ENCODE measurements at places on chromosomes 1 and 21. TPM values are rescaled to one million over a fixed set of nuclear protein-coding genes. Genes with fewer than 3 reads are reported as not detected.

CYP4A22 gene
- not detected for total RNA-seq

KMO gene
- 0.17 TPM for total RNA-seq

GRCh38 chr1:227318853-227319607 is 738 bp upstream of the CDC42BPA start:
- no peaks in the 10 kb centered on the region for H3K4me1 ChIP-seq
- no peaks in the 10 kb centered on the region for H3K27me3 ChIP-seq
- H3K36me3 ChIP-seq, result no peaks in the 10 kb centered on the region

- H3K36me3 ChIP-seq, result no peaks in the 10 kb centered on the region
- no peak overlapping the region for H3K27ac ChIP-seq
- no peak for DNase-seq
- H3K4me1 ChIP-seq, result peaks cover 7% of the 10 kb centered on the region
- no peaks in the 10 kb centered on the region for H3K27me3 ChIP-seq
Measured at GRCh38 chr21:37082375-37082774, 9.3 kb downstream of the TTC3 start.

DNA sequence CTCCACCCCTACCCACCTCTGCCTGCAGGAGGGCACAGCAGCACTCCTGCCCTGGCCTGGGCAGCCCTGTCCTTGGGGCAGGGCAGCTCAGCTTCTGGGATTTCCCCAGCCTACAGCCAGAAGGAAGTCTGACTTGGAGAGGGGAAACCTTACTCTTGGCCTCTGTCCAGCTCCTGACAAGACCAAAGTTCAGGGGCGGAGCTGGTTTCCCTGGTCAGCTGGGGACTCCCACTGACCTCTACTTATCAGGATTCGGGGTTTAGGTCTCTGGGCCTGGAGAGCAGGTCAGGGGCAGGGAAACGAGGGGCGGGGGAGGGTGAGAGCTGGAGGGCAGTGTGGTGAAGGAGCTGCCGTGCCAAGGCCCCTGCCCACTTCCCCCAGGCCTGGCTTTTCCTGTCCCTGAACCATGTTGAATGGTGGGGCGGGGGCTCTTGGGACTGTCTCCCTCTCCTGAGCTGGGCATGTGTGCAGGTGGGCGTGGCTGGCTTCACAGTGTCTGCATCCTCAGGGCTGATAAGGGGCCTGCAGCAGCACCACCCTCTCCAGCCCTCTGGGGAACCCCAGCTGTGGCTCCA is 16.8 kb upstream of the ETV3 start:
- H3K27ac ChIP-seq, result no peak overlapping the region
- H3K36me3 ChIP-seq, result no peaks in the 10 kb centered on the region
- H3K27me3 ChIP-seq, result no peaks in the 10 kb centered on the region
- no peak overlapping the region for H3K4me3 ChIP-seq
- no peaks in the 10 kb centered on the region for H3K4me1 ChIP-seq
- DNase-seq, result no peak
